ENCODE measurements at places on chromosomes 1 and 21.
A peak's percentile ranks its signal among the peaks of the same experiment; 100 is the strongest.

GRCh38 chr1:214537219-214537618 is 14.2 kb downstream of the PTPN14 start:
- no peak for DNase-seq

GRCh38 chr1:245715970-245716369 is 561.2 kb downstream of the KIF26B start:
- DNase-seq, result no peak

GRCh38 chr1:39898648-39899603 is 2.8 kb downstream of the MYCL start:
- DNase-seq, result no peak

- no peak for DNase-seq
Observed at GRCh38 chr1:11216074-11216473, 26.9 kb downstream of the ANGPTL7 start.

GRCh38 chr1:161266202-161266601 is 7.7 kb downstream of the PCP4L1 start:
- DNase-seq, result no peak

DNA sequence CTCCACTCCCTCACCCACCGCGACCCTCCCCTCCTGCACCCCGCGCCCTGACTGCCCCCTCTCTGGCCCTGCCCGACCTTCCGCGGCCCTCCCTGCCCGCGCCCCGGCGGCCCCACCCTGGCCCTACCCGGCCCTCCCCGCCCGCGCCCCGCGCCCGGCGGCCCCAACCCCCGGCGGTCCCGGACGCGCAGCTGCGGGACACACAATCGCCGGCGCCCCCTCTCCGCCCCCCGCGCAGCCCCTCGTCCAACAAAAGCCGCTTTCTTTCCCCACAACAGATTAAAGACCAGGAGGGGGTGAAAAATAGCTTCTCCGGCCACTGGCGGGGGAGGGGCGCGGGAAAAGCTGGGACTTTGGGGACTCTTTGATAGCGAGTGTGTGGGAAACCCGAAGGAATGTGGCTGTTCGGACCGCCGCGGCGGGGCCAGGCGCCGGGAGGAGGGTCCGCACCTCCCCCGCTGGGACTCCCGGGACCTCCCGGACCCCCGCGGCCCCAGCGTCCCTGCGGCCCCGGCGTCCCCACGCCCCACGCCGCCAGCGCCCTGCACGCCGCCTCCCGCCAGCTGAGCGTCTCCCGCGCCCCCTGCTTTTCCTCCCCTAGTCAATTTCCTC is 8.8 kb upstream of the ID3 start:
- no peak for DNase-seq

DNA sequence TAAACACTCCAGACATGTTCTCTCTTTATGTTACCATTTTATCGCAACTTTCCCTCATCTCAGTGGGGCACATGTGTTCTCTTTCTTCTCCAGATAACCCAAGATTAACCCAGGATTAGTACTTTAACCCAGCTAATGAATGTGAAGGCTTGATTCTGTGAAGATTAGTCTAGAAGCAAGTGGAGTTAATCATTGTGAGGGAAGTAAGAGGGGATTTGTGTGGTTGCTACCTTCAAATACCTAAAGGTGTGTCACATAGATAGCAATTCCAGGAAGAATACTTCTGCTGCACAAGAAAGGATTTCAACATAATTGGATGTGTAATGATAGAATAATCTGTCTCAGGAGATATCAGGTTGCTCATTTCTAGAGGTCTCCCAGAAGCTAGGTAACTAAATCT is 327.1 kb downstream of the PBX1 start:
- no peak for DNase-seq

- DNase-seq, result no peak
Observed at GRCh38 chr1:68470388-68470970, 20.7 kb upstream of the RPE65 start.

DNA sequence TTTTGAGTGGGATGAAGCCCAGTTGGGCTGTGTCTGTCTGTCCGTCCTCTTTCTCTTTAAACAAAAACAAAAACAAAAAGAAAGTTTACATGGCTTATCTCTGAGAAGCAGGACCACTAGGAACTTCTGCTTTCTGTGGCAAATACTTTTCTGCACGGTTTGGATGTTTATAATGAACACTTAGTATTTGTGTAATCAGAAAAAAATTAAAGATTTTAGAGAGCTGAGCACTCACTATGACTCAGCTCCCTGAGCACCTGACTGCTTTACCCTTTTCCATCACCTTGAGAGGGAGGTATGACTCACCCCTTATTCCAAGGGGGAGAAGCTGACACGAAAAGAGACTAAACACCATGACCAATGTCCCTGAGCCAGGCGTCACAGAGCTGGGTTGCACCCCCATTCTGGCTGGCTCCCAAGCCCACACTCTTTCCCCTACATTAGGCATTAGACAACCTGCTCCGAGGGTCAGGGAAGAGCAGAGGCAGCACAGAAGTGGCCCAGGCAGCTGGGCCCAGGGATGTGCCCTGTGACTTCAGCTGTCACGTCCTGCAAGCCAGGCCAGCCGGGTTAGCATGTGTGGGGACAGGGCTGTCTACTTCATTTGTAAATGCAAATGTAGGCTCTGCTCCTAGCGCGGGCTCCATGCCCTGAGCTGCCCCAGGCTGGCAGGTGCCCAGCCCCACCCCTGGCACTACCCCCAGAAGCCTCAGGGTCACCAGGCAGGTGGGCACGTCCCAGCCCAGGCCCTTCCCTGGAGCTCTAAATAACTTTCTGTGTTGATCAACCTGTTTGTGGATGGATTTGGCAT is 30.4 kb downstream of the RAP1GAP start:
- no peak for DNase-seq

DNA sequence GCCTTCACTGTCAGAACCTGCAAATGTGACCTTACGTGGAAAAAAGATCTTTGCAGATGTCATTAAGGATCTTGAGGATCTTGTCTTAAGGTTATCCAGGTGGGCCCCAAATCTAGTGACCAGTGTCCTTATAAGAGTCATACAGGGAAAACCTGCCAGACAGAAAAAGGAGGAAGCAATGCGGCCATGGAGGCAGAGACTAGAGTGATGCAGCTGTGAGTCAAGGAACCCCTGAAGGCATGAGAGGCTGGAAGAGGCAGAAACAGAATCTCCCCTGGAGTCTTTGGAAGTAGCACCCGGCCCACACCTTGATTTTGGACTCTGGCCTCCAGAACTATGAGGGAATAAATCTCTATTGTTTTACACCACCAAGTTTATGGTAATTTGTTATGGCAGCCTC is 36.5 kb upstream of the DNASE2B start:
- no peak for DNase-seq

- no peak for DNase-seq
Observed at GRCh38 chr1:118145721-118146120, 39.3 kb downstream of the SPAG17 start.

GRCh38 chr1:180584869-180585268 is 26.1 kb downstream of the OVAAL start:
- no peak for DNase-seq

- no peak for DNase-seq
Observed at GRCh38 chr21:38806942-38807284, 1.2 kb downstream of the ETS2 start.

- no peak for DNase-seq
Observed at GRCh38 chr1:231842441-231842840, 215.9 kb downstream of the DISC1 start.

DNA sequence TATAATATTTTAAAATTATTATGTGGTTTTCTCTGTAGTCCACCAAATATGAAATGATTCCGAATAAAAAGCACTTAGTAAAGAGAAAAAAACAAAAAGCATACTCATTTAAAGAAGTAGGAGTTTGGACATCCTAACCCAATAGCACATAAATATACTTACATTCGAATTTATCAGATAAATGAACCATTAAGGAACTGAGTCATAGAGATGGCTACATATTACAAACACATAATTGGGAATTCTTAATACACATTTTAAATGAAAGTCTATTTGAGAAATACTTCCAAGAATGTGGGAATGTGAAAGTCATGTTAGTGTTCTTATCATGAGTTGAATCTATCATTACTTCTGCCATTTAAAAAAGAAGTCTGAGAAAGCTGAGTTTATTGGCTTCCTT is 75.0 kb downstream of the USP24 start:
- DNase-seq, result no peak

DNA sequence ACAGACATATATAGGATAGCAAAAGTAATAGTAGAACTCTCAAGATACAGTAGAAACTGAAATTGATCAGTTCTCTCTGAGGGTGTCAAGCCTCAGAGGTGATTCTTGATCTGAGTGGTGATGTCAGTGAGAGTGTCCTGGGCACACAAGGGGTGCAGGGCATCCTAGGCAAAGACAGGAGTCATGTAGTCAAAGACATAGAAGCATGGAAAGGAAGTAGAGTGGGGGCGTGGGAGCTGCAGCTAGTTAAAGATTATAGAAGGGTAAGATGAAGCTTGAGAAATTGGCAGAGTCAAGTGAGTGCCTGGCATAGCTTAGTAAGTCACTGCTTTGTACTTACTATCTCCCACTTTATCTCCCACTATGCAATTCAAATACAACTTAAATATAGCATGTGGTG is 22.8 kb downstream of the CDC7 start:
- DNase-seq, result no peak

GRCh38 chr1:95386915-95387314 is 152.9 kb downstream of the RWDD3 start:
- no peak for DNase-seq

GRCh38 chr1:156927215-156928042 is 7.0 kb downstream of the LRRC71 start:
- peak; percentile 16 for DNase-seq

DNA sequence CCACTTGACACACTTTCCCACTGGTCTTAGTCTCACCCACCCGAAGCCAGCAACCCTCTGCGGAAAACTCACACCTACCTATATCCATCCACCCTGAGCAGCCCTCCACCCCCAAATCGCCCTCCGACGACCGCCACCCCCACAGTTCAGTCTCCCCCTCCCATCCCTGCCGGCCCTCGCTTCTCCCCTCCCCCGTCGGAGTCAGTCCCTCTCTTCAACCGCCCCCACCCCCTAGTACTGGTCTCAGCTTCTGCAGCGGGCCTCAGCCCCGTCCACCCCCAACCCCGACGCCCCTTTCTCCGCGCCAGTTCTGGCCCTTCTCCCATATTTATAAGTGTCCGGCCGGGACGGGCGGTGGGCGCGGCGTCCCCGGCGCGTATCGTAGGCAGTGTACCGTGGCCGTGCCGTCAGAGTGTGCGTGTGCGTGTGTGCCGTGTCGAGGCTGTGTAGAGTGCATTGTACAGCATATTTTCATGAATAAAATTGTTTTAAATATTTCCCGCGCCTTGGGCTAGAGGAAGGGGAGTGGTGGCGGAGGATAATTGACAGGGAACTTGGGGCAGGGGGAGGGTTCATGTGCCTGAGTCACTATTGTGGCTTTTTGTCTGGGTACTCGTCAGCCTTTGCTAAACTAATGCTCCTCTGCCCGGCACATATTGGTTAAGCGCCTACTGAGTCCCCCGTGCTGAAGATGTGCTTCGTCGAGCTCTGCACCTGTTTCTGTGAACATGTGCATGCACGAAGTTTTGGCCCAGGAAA is 22.0 kb downstream of the FOXO6 start:
- DNase-seq, result peak; percentile 21

GRCh38 chr1:39047374-39048229 is 21.5 kb downstream of the NDUFS5 start:
- no peak for DNase-seq

GRCh38 chr1:31417148-31417547 is 4.1 kb downstream of the SERINC2 start:
- no peak for DNase-seq

GRCh38 chr1:210817385-210818275 is 316.3 kb downstream of the KCNH1 start:
- DNase-seq, result no peak

- DNase-seq, result no peak
Observed at GRCh38 chr1:119276558-119276957, 92.0 kb upstream of the HAO2 start.

DNA sequence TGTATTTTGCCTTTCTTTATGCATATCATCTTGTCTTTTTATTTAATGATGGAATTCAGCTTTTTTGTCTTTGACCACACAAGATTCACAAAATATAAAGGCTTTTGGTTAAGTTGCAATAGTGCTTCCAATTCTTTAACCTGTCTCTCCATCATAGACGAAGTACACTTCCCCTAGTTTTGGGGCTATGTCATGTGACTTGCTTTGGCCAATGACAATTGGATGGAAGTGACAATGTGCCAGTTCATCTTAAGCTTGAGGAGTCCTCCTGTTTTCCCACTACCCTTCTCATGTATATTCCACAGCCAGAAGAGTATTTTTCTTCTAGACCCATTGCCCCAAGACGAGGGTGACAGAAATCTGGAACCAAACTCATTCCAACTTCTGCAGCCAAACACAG is 419.6 kb upstream of the BRINP3 start:
- DNase-seq, result no peak

DNA sequence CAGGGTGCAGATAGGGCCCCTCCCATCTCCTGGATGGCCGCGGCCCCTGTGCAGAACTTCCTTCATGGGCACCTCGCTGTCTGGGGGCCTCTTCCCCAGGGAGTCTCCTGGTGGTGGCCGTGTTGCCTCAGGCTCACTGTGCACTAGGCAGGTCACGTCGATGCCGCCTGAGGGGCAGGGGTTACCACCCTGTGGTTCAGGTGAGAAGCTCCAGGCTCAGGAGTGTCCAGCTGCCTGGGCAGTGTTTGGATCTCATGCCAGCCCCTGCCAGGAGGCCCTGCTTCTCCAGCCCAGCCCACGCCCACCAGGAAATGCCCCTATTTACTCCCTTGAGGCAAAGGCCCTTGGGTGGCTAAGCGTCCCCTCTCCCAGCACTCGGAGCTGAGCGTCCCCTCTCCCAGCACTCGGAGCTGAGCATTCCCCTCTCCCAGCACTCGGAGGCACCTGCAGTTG is 2.1 kb downstream of the ITGB2 start:
- DNase-seq, result no peak

DNA sequence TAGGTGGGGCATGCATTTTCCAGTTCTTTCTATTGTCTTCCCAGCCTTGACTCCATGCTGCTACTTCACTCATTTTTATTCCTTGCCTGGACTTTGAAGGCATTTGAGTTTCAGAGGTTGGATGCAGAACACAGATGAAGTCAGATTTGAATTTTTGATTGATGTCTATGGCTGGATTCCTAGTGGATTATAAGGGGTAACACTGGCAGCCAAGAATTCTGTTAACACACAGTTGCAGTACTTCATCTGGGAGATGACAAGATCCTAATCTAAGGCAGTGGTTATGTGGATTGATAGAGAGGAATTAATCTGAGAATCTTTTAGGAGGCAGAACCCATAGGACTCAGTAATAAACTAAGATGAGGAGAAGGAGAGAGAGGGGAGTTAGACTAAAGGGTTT is 439.0 kb upstream of the USP24 start:
- no peak for DNase-seq

GRCh38 chr1:119988306-119989062 is 81.0 kb downstream of the NOTCH2 start:
- no peak for DNase-seq

DNA sequence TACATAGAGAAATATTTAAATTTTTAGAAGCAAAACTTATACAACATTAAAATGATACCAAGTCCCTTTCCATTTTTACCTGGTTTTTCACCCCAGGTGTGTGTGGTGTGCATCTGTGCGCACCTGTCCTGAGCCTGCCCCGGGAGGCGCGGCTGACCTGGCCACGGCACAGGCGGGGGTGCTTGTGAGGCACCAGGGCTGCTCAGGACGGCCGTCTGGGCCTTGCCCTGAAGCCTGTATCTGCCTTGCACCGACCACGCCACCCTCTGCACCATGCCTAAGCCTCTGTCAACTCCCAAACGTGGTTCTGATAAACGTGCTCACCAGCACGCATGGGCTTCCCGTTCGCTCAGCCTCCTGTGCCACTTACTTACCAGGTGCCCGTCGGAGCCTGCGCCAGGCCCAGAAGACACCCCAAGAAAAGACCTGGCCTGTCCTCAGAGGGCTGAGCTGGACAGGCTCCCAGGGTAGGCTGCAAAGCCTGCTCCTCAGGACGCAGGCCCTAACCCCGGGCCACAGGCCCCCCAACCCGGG is 20.9 kb downstream of the PANK4 start:
- DNase-seq, result no peak

Data from activated CD8-positive, alpha-beta memory T cell treated with anti-CD3 and anti-CD28 coated beads for 4 hours (primary cell).